ENCODE measurements at places on chromosomes 4 and X. TPM values are rescaled to one million over a fixed set of nuclear protein-coding genes. Genes with fewer than 3 reads are reported as not detected.

Gene NOX1
- not detected for total RNA-seq

Gene POLA1
- total RNA-seq = 7.8 TPM

Gene DUSP21
- total RNA-seq = not detected

Gene SLC6A14
- not detected for total RNA-seq

Gene BLTP1
- 243 TPM for total RNA-seq

Gene AVPR2
- not detected for total RNA-seq

Gene CTAG1A
- total RNA-seq = not detected
